Aorta (tissue), 5 donors: ENCODE measurements at places on chromosomes 12 and 14.

DNA sequence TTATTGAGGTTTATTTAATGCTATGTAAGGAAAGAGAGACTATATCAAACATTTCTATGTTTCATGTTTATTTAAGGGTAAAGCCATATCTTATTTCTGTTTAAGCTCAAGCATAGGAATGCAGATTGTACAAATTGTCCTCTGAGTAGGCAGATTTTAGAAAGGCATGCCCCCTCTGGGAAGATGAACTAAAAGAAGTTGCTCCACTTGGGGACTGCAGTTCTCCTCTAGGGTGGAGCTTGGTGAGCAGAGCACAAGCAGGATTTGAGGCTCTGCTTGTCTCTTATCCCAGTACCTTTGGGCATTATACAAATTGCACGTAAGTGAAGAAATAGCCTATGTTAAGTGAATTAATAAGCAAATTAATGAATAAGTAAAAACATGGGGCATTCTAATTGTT is 96.2 kb upstream of the PDE3A start:
- DNase-seq = no peak

DNA sequence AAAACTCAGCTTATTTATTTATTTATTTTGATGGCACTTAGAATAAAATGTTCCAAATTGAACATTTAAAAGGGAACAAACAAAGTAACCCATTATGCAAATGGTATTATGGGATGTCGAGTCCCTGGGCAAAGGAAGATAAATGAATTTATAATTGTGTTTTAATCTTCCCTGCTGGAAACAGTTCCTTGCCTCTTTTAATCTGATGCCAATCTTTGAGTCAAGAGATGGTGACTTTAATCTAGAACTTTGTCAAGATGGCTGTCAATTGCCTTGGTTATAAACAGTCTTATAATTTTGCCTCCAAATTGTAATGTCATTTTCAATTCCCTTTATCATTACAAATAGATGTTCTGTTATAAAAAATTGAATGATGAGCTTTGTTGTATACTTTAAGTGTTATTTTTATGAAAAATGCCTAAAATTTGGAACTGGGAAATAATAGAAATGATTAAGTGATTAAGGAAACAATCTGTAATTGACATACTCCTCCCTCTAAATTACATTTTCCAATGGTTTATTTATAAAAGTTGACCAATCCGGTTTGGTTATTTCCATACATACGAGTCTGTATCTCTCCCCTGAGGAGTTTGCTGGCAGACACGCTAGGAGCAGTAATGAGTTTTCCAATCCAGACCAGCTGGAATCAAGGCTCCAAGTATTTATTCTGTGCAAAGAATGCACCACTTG is 134.9 kb upstream of the FRMD6 start:
- no peak for DNase-seq

- DNase-seq = no peak
Observed at GRCh38 chr14:64178814-64179213, 115.4 kb downstream of the ESR2 start.

GRCh38 chr12:32644431-32644830 is 34.7 kb upstream of the DNM1L start:
- no peak for DNase-seq

- no peak for DNase-seq
Observed at GRCh38 chr12:51245476-51246253, 7.0 kb downstream of the DAZAP2 start.

DNA sequence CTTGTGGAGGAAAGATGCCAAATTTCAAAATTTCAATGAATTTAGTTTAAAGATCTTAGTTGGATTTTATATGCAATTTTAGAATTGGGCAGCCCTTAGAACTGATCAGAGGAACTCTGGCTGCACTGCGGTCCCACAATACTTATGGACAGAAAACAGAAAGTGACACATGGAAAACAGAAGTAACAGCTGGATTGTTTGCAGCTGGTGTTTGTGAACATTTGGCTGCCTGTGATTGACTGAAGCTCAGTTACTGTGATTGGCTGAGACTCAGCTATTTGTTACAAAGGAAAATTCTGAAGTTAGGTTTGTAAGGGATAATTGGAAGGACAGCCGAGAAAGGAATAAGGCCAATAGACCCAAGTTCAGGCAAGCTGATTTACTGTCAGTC is 10.0 kb upstream of the KRT86 start:
- no peak for DNase-seq

DNA sequence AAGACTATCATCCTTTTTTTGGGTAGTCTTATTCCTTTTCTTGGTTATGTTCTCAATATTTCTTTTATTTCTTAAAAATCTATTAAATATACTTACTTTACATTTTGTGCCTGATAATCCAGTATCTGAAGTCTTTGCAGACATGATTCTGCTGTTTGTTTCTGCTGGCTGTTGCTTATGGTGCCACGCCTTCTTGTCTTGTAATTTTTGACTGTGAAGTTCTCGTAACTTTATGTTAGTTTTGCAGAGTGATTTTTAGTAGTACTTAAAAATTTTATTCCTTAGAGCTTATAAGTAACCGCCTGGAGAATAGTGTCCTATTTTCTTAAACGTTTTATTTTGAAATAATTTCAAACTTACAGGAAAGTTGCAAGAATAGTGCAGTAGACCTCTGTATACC is 10.5 kb downstream of the FRS2 start:
- no peak for DNase-seq

DNA sequence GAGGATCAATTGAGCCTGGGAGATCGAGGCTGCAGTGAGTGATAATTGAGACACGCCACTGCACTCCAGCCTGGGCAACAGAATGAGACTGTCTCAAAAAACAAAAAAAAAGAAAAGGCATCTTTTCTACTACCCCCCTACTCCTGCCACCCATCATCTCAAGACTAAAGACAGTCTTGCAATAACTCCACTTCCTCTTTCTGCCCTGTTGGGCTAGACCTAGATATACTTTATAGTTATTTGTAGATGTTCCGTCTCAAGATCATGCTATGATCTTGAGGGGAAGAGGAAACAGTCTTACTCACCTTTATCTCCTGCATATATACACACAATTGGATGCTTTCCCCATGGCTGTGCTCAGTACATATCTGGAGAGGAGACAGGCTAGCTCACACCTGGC is 12.1 kb upstream of the ESPL1 start:
- DNase-seq = no peak

DNA sequence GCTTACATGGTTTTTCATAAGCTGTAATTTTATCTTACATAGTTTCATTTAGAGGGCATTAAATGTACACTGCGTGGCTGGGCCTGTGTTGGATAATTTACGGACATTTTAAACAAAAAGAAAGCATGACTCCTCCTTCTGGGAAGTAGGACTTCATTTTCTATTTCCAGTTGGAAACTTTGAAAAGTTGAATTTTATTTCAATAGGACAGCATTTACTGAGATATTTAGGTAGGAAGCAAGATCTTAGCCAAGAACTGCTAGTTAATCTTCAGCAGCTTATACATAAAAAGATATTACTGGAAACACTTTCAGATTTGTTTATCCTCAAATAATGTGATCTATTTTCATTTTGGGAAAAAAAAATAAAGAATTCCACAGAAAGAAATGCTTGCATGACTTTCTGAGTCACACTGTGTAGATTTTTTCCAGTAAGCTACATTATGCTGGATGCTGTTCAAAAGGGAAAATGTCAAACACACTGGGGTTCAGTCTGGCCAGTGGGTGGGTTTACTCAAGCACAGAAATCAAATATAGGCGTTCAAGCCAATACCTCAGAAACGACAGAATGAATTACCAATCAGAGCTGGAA is 239.4 kb upstream of the KRR1 start:
- no peak for DNase-seq

DNA sequence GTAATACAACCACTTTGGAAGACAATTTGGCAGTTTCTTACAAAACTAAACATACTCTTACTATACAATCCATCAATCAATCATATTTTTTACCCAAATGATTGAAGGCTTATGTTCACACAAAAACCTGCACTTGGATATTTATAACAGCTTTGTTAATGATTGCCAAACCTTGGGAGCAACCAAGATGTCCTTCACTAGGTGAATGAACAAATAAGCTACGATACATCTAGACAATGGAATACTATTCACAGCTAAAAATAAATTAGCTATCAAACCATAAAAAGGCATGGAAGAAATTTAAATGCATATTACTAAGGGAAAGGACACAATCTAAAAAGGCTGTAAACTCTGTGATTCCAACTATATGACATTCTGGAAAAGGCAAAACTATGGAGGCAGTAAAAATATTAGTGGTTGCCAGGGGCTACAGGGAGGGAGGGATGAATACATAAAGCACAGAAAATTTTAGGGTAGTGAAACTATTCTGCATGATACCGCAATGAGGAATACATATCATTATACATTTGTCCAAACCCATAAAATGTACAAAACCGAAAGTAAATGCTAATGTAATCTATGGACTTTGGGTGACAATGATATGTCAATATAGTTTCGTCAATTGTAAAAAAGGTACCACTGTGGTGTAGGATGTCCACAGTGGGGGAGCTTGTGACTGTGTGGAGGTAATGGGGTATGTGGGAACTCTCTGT is 70.5 kb downstream of the GPR65 start:
- DNase-seq = no peak

DNA sequence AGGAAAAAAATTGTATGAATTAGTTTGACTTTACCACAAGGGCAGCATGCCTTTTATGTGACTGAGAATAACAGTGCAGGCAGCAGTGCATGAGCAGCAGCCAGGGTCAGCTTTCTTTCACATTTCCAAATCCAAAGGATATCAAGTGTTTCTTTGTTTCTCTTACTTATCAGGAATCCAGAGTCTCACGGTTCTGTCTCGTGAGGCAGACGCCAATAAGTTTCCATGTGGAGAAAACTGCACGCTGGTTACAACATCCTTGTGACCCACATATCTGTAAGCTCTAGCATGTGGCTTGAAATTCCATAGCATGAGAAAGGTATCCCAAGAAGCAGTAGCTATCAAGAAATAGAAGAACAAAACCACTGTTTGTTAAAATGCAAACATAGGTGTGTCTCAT is 27.6 kb downstream of the GALNT4 start:
- no peak for DNase-seq

- DNase-seq = peak; percentile 73
Observed at GRCh38 chr14:71692496-71692895, 239.7 kb upstream of the RGS6 start.

- peak; percentile 38 for DNase-seq
Observed at GRCh38 chr12:120209851-120210250, 8.9 kb upstream of the RPLP0 start.

DNA sequence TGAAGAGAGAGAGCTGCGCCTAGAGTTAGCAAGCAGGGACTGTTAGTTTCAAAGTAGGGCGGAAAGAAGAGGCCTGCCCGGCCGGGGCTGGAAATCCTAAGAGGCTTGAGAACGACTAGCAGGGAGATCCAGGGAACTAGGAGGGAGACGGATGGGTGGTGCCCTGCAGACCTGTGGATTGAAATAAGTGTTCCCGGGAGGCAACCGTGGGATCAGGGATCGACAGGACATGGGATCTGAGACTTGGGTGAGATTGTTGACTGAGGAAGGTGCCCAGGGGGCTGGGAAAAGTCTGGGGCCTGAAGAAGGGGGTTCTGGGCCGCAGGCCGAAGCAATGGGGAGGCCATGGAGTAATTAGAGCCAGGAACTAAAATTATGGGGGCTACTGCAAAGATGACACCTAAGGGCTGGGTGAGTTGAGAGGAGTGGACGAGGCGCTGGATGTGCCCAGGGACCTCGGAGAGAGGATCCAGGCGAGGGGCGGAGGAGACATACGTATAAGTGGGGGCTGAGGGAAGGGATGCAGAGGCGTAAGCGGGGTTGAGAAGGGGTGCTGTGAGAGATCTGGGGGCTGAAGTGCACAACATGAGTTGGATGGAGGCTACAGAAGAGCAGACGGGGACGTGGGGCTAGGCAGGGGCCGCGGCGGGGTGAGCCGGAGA is 635 bp downstream of the LTA4H start:
- DNase-seq = no peak

DNA sequence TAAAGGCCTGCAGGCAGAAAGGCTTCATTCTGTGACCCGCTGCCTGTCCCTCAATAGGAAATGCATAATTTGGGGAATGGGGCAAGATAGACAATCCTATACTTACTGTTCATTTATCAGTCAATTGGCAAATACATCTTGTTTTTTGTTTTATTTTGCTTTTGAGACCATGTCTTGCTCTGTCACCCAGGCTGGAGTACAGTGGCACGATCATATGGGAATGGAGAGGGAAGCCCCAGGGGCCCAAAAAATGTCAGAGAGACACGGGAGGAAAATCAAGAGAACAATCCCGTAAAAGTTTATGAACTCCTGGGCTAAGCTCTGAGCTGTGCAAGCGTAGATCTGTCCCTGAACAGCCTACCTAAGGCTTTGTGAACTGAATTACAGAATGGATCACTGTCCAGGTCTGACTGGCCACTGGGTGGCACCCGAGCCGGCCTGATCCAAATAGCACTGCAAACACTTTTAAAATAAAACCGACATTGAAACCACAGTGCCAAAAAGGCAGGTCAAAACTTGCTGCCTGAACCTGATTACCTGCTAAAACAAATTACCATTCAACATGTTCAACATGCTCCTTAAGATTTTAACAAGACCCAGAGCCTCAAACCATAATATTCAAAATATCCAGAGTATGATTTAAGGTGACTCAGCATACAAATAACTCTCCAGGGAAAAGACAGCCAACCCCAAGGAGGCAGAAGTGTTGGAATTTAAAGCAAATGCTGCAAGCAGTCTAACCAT is 11.8 kb downstream of the COPS7A start:
- no peak for DNase-seq

DNA sequence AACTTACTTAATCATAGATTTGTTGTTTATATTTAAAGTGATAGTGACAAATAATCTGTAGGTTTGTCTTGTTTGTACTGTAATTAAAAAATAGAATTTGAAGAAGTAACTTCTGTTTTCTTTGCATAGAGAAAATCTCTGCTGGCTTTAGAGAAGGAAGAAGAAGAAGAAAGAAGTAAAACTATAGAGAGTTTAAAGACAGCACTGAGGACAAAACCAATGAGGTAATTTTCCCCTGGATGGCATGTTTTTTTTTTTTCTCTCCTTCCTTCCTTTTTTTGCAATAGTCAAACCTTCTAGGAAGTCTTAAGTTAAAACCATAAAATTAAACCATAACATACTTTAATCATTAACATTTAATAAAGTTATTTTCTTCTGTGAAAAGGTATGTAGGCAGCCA is 131.9 kb downstream of the DAAM1 start:
- DNase-seq = no peak

GRCh38 chr12:106953352-106954250 is 2.1 kb upstream of the TMEM263 start:
- no peak for DNase-seq

DNA sequence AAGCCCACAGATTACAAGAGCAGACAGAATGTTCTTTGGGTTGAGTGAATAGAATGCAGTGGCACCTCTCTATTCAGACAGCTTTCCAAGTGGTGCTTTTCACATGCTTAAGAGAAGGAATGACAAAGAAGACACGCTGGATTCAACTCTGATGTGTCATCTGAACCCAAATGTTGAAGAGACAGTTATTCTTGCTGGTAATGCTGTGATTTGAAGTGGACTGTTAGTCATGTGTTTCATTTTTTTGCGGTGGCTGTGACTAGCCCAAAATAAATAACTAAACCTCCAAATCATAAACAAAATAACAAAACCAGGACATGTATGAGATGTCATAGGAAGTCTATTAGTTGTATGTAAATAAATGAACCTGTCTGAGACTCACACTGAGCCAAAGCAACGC is 391.8 kb upstream of the PRICKLE1 start:
- no peak for DNase-seq

GRCh38 chr14:35576260-35576659 is 42.3 kb downstream of the INSM2 start:
- DNase-seq = no peak

- DNase-seq = no peak
Observed at GRCh38 chr12:131194166-131194565, 240.5 kb downstream of the ADGRD1 start.
